Central memory CD4-positive, alpha-beta T cell (primary cell): ENCODE measurements at places on chromosomes 1 and 21.
A peak's percentile ranks its signal among the peaks of the same experiment; 100 is the strongest.

DNA sequence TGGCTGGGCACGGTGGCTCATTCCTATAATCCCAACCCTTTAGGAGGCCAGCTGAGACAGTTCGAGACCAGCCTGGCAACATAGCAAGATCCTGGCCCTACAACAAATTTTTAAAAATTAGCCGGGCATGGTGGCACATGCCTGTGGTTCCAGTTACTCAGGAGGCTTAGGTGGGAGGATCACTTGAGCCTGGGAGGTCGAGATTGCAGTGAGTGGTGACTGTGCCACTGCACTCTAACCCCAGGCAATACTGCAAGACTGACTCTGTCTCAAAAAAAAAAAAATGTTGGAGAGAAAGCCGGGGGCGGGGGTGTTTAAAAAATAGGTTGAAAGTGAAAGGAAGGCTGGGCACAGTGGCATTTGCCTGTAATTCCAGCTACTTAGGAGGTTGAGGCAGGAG, 16.5 kb downstream of the CLDN19 start:
- no peak for DNase-seq

DNA sequence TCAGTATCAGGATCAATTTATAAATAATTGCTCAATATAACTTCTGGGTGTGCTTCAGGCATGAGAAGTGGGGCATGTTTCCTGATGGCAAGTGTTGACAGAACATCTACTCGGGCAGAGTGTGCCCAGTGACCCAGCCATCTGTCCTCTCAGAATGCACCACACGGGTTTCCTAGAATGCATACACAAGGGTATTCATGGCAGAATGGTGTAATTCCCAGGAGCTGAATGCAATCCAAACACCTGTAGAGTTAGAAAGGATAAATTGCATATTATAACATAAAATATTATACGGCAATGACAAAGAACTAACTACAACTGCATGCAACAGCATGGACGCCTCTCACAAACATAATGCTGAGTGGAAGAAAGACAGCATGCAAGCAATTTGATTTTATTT, 391.9 kb downstream of the SIPA1L2 start:
- no peak for DNase-seq

GRCh38 chr1:78664763-78665162, 15.1 kb downstream of the IFI44 start:
- no peak for DNase-seq

DNA sequence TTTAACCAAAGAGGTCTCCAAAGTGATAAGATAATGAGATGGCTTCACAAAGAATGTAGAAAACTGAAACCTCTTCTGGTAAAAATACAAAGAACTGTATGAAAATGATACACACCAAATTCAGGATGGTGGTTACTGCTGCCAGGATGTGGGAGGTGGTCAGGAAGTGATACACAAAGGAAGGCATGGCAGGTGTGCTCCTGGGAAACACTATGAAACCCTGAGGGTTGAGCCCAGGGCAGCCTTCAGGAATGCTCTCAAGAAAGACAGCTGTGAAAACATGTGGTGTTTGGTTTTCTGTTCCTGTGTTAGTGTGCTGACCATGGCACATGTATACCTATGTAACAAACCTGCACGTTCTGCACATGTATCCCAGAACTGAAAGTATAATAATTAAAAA, 109.3 kb downstream of the NTNG1 start:
- no peak for DNase-seq

- DNase-seq, result no peak
These were observed 7.4 kb downstream of the NES start for GRCh38 chr1:156669794-156670193.

DNA sequence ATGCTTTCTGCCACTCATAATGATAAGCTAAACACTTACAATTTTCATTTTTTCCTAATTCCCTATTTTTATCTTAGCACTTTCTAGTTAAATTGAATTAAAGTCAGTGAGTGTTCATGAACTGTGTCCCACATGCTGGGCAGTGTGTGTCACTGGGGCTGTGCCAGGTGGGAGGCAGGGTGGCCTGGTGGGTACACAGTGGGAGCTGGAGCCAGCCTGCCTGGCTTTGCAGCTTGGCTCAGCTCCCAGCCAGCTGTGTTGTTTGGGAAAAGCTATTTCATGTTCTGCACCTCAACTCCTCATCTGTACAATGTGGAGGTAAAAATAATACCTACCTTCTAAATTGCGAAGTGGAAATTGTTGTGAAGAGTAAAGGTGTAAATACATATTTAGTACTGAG, 238.4 kb downstream of the PLA2G4A start:
- DNase-seq, result no peak

DNA sequence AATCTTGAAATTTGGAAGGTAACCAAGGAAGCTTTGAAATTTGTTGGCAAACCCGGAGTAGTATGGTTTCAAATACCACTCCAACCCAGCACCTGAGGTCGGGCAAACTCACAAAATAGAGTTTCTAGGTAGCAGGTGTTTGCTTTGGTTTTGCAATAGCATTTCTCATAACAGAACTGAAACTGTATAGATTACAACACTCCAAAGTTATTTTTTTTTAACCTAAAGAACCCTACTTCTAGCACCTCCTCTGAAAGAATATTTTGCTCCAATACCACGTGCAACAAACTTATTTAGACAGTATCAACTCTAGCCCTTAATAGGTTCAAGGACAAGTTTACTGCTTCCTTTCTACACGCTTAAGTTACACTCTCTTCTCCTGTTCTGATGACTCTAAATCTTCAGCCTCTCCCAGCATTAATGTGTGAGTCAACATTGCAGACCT, 178.5 kb upstream of the FMN2 start:
- DNase-seq, result no peak

- no peak for DNase-seq
These were observed 43.3 kb downstream of the ZBTB17 start for GRCh38 chr1:15932612-15933011.

DNA sequence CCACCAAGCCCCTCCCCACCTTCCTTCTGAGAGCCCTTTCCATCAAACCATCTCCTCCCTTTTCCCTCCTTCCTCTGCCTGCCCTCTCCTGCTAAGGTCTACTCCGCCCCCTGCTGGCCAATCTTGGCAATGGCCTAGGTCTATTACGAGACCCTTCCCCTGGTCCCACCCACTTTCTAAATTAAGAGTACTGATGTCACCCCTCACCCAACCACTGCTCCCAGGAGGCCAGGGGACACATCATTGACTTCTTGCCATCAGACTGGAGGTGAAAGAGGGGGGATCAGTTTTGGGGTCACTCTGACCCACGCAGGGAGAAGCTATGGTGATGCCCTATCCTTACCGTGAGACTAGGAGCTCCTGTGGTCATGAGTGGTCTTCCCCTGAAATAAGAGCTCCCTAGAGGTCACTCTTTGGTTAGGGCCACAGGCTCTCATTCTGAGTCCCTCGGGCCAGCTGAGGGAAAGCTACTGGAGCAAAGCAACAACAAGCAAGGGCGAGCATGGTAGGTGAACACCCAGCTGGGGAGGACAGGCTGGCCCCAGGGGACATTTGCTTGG, 34.6 kb upstream of the S100A7 start:
- DNase-seq, result peak; percentile 49

GRCh38 chr21:14046401-14046800, 164.4 kb downstream of the LIPI start:
- DNase-seq, result no peak

- DNase-seq, result no peak
These were observed 66.4 kb upstream of the FBXO28 start for GRCh38 chr1:224047538-224047937.

- DNase-seq, result no peak
These were observed 8.4 kb downstream of the TRAF5 start for GRCh38 chr1:211334986-211335385.

- DNase-seq, result no peak
These were observed 60.5 kb upstream of the GJB5 start for GRCh38 chr1:34694383-34694782.

DNA sequence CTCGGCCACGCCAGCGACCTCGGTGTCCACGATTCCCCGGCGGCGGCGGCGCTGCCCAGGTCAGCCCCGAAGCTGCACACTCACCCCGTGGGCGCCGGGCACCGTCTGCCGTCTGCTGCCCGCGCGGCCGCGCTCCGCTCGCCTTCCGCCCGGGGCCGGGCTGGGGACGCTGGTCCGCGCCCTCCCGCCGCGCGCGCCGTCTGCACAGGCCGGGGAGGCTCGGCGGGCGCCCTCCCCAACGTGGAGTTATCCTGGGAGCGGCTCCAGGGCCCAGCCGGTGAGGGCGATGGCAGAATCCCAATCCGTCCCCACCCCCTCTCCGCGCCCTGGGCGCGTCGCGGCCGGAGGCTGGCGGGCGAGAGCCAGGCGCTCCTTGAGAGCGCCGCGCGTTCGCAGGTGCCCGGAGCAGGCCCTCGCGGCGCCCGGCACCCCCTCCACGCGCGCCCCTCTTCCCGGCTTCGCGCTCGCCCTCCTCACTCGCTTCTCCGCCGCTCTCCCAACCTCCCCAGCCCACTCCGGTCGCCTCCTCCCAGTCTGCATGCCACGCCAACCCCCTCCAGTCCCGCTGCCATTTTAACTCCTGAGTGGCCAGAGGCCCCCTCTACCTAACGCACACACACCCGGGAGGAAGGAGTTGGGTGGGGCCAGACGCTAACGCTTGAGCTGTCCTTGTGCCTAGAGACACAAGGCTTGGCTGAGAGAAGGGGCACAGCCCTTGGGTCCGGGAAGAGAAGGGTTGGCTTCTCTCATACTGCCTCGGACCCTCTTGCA, at the start of gene LRRN2:
Gene LRRN2, minus strand, starts transcription at position 503 of the 771 bp plus-strand sequence. CDS start 65,746 bp downstream, outside the sequence.
- DNase-seq, result no peak

DNA sequence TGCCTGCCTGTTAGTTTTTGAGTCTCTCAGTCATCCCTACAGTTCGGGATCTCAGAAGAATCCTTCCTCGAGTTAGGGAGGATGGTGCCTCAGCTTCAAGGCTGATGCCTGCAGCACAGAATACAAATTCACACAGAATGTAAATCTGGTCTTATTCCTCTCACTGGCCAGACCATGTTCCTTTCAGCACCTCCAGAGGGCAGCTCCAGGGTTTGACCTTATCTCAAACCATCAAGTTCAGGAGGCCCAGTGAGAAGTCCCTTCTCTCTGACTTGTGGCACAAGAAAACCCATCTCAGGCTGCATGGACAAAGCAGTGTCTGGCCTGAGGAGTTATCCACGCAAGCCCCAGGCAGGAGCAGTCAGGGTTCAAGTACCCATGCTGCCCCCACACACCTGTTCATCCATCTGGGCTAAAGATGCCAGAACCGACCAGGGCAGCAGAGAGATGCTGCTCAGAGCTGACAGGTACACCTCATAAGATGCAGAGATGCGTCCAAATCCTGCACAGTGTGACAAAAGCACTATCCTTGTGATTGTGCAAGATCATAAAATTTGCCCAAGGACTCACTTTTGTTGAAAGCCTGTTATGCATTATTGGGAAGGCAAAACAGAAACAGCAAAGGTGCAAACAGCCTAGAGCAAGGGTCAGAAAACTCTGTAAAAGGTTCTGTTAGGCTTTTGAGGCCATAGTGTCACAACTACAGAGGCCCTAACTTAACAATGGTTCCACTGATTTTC, 49.8 kb downstream of the BCAR3 start:
- DNase-seq, result no peak

- no peak for DNase-seq
These were observed 3.0 kb downstream of the PEAR1 start for GRCh38 chr1:156896490-156897033.

- DNase-seq, result no peak
These were observed 69.6 kb upstream of the GFI1 start for GRCh38 chr1:92556350-92556749.

- DNase-seq, result no peak
These were observed 15.4 kb downstream of the AHDC1 start for GRCh38 chr1:27588256-27589232.

- DNase-seq, result no peak
These were observed 37.8 kb downstream of the LRRC71 start for GRCh38 chr1:156958247-156958714.

DNA sequence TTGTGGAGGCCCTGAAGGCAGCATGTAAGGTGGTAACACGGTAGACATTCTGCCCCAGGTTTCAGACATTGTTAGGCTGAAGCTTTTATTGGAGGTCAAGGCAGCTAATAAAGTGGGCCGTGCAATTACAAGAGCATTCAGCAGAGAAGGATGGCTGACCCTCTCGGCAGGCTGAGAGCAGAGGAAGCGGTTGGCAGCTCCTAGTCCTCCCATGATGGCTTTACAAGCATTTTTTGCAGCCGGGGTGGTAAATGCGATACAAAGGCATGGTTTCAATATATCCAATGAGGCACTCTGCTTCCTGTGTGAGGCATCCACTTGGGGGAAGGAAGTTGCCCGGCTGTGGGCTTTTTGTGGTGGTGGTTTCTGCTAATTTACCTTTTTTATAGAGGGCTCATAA, 14.6 kb downstream of the KIF26B start:
- no peak for DNase-seq

DNA sequence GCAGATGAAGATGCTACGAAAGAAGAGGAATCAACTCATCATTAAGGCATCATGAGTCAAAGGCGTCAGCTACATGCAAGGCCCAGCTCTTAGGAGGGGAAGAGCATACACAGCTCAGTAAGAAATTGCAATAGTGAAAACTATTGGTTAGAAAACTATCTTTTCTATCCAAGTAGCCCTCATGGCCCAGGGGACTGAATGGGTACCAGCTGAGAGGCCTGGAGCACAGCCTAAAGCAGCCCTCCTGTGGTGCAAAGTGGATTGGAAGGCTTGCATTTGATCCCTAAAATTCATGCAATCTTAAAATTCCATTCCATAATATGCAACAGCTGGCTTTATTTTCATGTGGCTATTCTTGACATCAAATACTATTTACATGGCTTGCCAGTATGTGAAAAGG, 251.8 kb upstream of the USP24 start:
- no peak for DNase-seq

DNA sequence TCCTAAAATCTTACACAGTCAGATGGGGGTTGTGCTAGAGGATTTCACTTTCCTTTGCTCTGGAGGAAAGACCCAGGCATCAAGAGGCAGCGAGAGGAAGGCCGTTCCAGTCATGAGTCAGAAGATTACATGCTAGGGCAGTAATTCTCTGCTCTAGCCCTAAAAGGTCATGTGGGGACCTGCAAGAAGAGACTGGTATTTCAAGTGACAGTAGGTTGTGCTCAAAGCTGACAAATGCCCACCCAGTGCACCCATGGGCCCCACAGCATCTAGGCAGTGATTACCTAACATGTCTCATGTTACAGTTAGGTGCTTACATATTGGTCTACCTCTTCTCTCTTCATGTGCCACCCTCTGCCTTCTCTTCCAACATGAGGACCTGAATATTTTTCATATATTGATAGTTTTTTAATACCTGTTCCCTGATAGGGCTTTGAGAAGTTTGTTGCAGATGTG, 99.7 kb upstream of the BEND5 start:
- DNase-seq, result no peak

GRCh38 chr1:197865809-197866208, 36.6 kb upstream of the C1orf53 start:
- DNase-seq, result no peak

- DNase-seq, result no peak
These were observed 143.7 kb upstream of the RUNX3 start for GRCh38 chr1:25073640-25074270.

- DNase-seq, result no peak
These were observed 425.0 kb downstream of the SMYD3 start for GRCh38 chr1:246081856-246082668.

- no peak for DNase-seq
These were observed 11.8 kb downstream of the AGRN start for GRCh38 chr1:1031659-1032235.

- DNase-seq, result no peak
These were observed 1265.3 kb upstream of the ADGRL2 start for GRCh38 chr1:80535466-80535865.

- no peak for DNase-seq
These were observed 64.0 kb downstream of the DHRS3 start for GRCh38 chr1:12553963-12554362.
